ENCODE measurements at places on chromosomes 7 and 10. TPM values are rescaled to one million over a fixed set of nuclear protein-coding genes. Genes with fewer than 3 reads are reported as not detected.

DNA sequence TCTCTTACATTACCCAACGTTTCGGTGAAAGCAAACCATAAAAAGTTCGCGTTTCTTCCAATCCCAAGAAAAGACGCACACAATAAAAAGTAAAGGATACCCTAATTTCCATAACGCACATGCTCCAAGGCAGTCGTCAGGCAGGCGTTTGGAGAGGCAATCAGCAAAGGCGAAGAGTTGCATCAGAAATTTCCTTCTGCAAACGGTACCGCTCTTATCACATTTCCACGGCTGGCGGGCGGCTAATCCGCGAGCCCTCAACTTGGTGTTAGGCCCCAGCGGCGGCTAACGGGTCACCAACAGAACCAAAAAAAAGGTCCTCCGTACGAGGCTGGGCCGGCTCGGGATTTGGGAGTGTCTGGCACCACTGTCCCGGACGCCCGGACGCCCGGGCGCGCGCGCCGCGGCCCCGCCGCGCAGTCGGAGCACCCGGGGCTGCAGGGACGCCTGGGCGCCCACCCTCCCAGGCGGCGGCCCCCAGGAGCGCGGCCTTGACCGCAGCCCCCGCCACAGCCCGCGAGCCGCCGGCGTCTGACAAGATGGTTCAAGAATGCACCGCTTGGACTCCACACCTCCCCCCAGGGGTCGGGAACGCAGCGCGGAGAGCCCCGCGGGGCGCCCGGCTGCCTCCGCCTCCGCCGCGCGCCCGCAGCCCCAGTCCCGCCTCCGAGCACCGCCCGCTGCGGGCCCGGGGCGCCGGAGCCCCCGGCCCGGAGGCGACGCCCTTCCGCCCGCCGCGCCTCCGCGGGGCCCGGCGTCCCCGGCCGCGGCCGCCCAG lies 9.8 kb upstream of the GRB10 start:
- DNase-seq = no peak

GRCh38 chr10:73850211-73850610 lies 24.1 kb downstream of the CAMK2G start:
- no peak for DNase-seq

- no peak for DNase-seq
Measured at GRCh38 chr7:143331179-143331801, 15.4 kb downstream of the CLCN1 start.

AASS gene
- 20.5 TPM for total RNA-seq

ADRA2A gene
- not detected for total RNA-seq

DNA sequence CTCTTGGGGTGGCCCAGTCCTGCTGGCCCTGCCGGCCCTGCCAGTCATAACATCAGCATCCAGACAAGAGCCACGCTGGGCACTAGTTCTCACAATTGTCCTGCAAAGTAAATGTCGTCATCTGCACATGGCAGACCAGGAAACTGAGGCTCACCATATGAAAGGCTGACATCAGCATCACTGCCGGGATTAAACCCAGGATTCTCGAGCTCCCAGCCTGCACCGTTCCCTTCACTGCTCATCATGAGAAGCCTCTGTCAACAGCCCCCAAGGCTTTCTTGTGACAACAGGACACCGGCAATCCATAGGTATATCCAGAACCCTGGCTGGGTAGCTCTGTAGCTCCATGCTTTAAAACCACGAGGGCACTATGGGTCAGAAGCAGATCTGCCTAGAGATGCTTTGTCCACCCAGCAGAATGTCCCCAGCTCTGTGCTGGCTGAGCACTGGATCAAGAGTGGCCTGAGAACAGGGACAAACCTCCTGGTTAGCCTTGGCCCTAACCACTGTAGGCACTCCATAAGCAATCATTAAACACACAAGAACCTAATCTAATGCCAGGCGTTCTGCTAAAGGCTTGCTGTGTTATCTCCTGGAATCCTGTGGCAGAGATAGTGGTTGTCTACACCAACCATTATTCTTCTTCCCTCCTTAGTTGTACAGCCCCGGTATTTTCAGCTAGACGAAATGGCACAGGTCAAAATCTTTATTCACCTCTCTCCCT lies 41.2 kb upstream of the C10orf71 start:
- DNase-seq = peak; percentile 73

- DNase-seq = no peak
Measured at GRCh38 chr7:96055717-96056116, 266.2 kb downstream of the SLC25A13 start.

DNA sequence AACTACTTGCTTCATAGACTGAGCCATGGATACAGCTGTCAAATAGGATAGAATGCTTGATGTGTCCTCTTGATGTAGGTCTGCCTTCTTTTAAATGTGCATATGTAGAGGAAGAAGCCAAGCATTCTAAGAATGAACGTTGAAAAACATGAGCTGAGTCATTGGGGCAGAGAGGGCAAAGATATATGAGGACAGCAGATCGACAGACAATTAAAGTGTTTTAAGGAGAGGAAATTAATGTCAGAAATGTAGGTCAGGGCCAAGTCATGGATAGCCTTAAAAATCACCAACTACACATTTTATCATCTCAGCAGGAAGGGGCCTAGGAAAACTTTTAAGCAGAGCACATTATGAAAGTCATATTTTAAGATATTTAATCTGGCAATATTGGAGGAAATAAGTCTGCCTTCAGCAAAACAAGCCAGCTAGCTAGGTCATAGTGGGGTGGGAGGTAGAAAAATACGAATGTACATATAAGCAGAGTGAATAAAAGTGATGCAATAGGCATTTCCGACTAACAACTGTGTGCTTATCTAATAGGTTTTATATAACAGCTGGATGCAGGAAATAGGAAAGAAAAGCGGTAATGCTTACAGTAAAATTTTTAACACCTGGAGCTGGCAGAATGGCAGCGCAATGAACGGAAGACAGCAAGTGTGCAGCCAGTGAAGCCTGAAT lies 638.3 kb upstream of the TPK1 start:
- no peak for DNase-seq

MACROH2A2 gene
- total RNA-seq = 36.5 TPM

DNA sequence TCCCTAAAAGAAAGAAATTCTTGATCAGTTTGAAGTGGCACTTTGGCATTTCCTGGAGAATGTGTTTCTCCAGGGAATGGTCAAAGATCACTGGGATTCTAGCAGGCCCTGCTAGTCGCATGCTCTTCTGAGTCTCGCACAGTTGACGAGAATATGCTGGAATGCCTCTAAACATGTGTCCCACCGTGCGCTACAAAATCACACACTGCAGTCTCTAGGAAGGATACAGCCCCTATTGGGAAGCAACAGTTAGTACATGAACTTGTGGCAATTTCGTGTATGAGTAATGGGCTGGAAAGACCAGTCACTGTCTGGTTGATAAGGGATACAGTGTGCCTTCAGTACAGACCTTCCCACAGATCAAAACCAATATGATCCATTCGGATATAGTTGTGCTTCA lies 257.9 kb downstream of the PRPF18 start:
- no peak for DNase-seq

ANXA8 gene
- total RNA-seq = not detected

RBM20 gene
- total RNA-seq = 2.3 TPM

GRCh38 chr10:128156999-128157755 lies 31.0 kb upstream of the MKI67 start:
- no peak for DNase-seq

EBLN1 gene
- not detected for total RNA-seq
